Fibroblast of villous mesenchyme (primary cell): ENCODE measurements at places on chromosomes 3 and 15. TPM values are rescaled to one million over a fixed set of nuclear protein-coding genes. Genes with fewer than 3 reads are reported as not detected.

FGD5 gene
- total RNA-seq: under 0.01 TPM in 1 of 2 replicates, not detected in the other

THRB gene
- total RNA-seq: 5.2 and 13.4 TPM in 2 replicates

FANCD2OS gene
- total RNA-seq: not detected in 2 replicates

MESP1 gene
- under 0.01 TPM in 2 replicates for total RNA-seq

CILP gene
- under 0.01 TPM in 2 replicates for total RNA-seq

CGNL1 gene
- 0.43 and 0.64 TPM in 2 replicates for total RNA-seq

WDR93 gene
- under 0.01 TPM in 1 of 2 replicates, not detected in the other for total RNA-seq

NLGN1 gene
- total RNA-seq: 8.4 and 18.1 TPM in 2 replicates

KBTBD13 gene
- not detected in 2 replicates for total RNA-seq

CD200R1 gene
- under 0.01 TPM in 2 replicates for total RNA-seq

CACNA2D2 gene
- total RNA-seq: not detected in 2 replicates

IL20RB gene
- total RNA-seq: 1.6 and 2.2 TPM in 2 replicates

CYP8B1 gene
- total RNA-seq: not detected in 2 replicates

PGBD4 gene
- total RNA-seq: 1.9 and 2.6 TPM in 2 replicates

ZNF662 gene
- 3.5 and 3.9 TPM in 2 replicates for total RNA-seq

TM4SF1 gene
- total RNA-seq: 52.2 and 80.3 TPM in 2 replicates

GRK7 gene
- total RNA-seq: under 0.01 TPM in 1 of 2 replicates, not detected in the other

CPA3 gene
- under 0.01 TPM in 1 of 2 replicates, not detected in the other for total RNA-seq

PCBP4 gene
- 29.4 and 42.2 TPM in 2 replicates for total RNA-seq

SLC15A2 gene
- total RNA-seq: under 0.01 and 0.43 TPM in 2 replicates

PPCDC gene
- 7.4 and 7.8 TPM in 2 replicates for total RNA-seq
